CD4-positive, alpha-beta T cell treated with Interferon gamma for 1 hour (primary cell): ENCODE measurements at places on chromosomes 5 and 9.

DNA sequence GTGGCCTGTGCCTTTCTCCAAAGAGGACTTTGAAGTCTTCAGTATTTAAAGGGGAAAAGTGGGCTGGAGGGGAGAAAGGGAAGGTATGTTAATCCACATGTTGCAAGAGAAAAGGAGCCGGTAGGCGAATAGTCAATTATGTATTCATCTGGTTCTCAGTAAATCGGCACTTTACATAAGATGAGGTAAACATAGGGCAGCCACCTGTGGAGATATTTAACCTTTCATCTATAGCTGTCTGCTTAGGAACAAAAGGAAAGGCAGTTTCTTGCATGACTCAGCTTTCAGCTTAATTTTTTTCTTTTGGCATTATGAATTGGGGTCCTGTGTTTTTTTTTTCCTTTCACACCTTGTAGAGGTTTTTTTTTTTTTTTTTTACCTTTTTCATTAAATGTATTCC, 42.2 kb downstream of the FGD3 start:
- no peak for DNase-seq

DNA sequence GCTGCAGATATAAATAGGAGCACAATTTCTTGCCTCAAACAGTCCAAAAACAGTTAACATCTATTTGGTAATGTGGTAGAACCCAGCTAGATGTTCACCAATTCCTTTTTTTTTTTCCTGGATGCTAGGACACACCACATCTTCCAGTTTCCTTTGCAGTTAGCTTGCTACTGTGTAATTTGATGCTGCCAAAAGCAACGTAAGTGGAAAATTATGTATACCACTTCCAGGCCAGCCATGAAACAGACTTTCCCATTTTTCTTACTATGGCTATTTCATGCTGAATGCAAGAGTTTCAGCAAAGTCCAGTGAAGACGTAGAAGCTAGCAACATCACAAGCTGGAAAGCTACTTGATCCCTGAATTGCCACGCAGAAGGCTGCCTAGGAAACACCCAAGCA, 667.2 kb downstream of the TLE1 start:
- no peak for DNase-seq

GRCh38 chr5:130799015-130799414, 366.0 kb downstream of the HINT1 start:
- no peak for DNase-seq

DNA sequence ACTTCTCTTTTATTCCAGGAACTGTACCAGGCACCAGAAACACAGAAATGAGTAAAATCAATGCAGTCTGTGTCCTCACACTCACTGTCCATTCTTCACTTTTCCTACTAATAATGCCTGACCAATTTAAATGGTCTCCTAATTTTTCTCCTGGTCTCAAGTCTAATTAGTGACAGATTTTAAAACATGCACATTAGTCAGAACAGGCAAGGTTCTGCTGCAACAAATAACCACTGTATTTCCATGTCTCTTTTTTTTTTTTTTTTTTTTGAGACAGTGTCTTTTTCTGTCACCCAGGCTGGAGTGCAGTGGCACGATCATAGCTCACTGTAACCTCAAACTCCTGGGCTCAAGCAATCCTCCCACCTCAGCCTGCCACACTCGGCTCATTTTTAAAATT, 99.6 kb downstream of the CEMIP2 start:
- no peak for DNase-seq

GRCh38 chr5:167899490-167900070, 391.9 kb upstream of the WWC1 start:
- no peak for DNase-seq

GRCh38 chr9:133880136-133880535, 112.0 kb downstream of the VAV2 start:
- no peak for DNase-seq

- no peak for DNase-seq
Observed at GRCh38 chr9:125119643-125120286, 23.6 kb downstream of the SCAI start.

- no peak for DNase-seq
Observed at GRCh38 chr5:125575891-125576505, 829.6 kb upstream of the ZNF608 start.

- no peak for DNase-seq
Observed at GRCh38 chr9:68825762-68826472, 120.9 kb downstream of the PIP5K1B start.

GRCh38 chr5:67496051-67496450, 299.5 kb upstream of the CD180 start:
- DNase-seq, result no peak

GRCh38 chr5:139379626-139380449, 3.3 kb downstream of the SLC23A1 start:
- no peak for DNase-seq

- DNase-seq, result no peak
Observed at GRCh38 chr5:431711-432050, 11.3 kb upstream of the EXOC3 start.

- no peak for DNase-seq
Observed at GRCh38 chr5:143064676-143065075, 294.5 kb downstream of the ARHGAP26 start.

DNA sequence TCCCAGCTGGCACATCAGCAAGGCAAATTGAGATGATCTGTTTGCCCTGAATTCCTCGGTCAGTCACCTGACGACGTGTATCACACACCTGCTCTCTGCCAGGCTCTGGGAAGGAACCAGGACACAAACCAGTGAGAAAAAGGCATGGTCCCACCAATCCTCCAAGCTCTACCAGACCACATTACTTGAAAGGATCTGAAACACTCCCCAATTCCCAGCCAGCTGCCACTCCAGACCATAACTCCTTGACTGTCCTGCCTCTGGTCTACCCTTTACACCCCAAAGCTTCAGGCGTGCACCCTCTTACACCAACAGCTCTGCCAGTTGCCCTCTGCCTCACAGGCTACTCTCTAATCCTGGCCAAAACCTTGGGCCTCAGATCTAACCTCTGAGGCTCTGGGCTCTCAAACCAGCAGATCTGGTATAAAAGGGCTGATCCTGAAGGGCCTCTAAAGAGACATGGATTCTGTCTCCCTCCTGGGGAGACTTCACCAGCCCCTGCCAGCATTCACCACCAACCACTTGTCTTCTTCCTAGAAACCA, 6.8 kb downstream of the MGAT1 start:
- DNase-seq, result no peak

DNA sequence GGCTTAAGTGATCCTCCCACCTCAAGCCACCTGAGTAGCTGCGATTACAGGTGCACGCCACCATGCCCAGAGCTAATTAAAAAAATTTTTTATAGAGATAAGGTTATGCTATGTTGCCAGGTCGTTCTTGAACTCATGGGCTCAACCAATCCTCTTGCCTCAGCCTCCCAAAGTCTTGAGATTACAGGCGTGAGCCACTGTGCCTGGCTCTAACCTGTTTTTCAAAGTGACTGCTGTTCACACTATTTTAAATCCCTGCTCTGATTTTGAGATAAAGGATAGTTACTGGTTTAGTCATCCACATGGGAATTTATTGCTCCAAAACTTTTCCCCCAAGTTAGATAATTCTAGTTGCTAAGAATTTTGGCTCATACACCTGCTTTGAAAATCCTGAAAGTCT, 48.2 kb upstream of the MTMR12 start:
- no peak for DNase-seq

GRCh38 chr9:126293522-126293889, 33.1 kb upstream of the MVB12B start:
- DNase-seq, result no peak

DNA sequence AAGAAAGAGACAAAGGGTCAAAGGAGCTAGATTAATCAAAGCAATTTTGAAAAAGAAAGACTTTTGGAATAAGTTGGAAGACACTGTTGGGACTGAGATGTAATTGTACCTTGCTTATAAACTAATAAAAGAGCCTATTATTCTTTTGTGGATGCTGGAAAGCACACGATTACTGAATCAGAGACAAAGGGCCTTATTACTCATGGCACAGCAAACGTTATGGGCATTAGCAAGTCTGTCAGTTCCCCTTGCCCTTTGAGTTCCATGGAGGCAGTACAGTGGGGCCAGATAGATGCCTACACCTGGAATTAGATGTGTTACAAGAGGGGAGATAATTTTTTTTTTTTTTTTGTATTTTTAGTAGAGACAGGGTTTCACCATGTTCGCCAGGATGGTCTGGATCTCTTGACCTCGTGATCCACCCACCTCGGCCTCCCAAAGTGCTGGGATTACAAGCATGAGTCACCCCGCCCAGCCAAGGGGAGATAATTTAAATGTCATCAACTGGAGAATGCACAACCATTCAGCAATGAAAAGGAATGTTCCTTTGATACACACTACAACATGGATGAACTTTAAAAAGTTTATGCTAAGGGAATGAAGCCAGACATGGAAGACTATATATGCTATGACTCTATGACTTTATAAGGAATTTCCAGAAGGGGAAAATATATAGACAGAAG, 128.9 kb downstream of the STARD4 start:
- no peak for DNase-seq

- no peak for DNase-seq
Observed at GRCh38 chr5:109089191-109089590, 320.6 kb downstream of the PJA2 start.

DNA sequence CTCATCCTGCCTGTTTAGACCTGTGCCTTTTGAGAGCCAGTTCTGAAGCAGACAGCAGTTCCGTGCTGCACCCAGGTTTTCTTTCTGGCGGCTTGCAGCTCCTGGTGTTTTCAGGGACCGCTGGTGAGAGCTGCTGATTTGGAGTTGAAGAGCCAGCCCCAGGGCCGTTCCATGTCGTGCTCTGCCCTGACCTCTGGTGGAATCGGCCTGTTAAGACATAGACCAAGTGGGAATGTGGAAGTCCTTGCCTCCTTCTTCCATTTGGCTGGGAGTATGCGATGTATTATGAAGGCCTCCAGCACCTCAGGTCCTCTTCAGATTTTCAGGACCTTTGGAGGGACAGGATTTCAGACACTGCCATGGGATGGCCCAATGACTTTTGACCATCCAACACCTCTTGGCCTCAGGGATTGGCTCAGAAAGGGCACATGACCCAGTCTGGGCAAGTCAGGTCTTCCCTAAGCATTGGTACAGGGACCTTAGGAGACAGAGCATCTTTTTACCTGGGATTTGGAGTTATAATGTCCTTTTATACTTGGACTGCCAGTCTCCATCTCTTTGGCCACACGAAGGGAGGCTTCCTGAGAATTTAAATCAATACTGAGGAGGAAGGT, 136.1 kb upstream of the CLINT1 start:
- peak; percentile 7 for DNase-seq

- DNase-seq, result no peak
Observed at GRCh38 chr9:107989099-107989498, 499.5 kb upstream of the KLF4 start.

DNA sequence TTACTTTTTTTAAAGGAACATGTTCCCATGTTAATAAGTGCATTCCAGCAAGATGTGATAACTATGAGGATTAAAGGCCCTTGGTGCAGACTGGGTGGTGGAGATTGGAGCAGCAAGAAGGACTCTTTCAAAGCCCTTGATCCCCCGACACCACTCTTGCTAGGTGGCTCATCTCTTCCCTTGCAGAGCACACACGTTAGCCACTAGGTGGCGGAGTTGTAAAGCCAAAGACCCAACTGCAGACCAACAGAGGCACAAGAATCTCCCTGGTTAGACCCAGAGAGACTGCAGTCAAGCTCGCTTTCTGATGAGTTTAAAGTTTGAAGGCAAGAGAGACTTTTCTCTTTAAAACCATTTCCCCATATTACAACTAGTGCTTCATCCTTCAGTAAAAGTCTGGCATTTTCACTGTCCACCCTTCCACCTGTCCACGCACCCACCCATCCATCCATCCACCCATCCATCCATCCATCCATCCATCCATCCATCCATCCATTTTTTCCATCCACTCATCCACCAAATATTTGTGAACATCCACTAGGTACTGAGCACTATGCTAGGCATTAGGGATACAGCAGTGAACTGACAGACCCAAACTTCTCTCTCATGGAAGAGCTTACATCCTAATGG, 226.9 kb downstream of the MSX2 start:
- peak; percentile 25 for DNase-seq

GRCh38 chr5:53426512-53426830, 54.0 kb upstream of the FST start:
- DNase-seq, result no peak

DNA sequence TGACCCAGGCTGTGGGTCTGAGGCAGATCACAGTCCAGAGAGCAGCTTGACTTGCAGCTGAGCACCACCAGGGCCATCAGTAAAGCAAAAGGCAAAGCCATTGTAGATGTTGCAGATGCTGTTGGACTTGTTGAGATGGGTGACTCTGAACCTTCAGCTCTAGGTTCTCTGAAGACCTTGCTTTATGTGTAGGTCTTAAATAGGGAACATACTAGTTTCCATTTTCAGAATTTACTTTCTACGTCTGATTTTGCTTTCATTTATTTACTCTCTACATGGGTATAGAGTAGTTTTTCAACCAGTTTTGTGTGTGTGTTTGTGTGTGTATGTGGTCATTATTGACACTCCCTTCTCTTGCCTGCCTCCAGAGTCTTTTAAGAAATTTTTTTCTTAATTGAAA, at the start of gene IFNA6:
Gene IFNA6, minus strand, starts transcription at position 101 of the 400 bp plus-strand sequence. Its CDS starts 0 bp downstream, at position 101.
- DNase-seq, result no peak

DNA sequence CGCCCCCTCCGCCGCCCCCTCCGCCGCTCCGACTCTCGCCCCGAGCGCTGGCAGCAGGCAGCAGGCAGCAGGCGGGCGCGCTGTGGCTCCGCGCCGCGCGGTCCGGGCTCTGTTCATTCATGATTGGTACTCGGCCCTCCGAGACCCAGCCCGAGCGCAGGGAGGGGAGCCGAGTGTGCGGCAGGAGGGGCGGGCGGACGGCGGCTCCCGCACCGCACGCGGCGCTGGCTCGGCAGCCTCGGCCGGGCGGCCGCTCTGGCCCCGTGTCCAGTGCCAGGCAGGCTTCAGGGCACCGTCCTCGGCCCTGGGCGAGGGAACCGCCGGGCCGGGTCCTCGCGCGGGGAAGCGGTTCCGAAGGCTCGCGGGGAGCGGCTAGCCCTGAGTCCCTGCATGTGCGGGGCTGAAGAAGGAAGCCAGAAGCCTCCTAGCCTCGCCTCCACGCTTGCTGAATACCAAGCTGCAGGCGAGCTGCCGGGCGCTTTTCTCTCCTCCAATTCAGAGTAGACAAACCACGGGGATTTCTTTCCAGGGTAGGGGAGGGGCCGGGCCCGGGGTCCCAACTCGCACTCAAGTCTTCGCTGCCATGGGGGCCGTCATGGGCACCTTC, at the start of gene KCNIP1:
Gene KCNIP1, plus strand, starts transcription at position 31 of the 607 bp plus-strand sequence.
- DNase-seq, result no peak

DNA sequence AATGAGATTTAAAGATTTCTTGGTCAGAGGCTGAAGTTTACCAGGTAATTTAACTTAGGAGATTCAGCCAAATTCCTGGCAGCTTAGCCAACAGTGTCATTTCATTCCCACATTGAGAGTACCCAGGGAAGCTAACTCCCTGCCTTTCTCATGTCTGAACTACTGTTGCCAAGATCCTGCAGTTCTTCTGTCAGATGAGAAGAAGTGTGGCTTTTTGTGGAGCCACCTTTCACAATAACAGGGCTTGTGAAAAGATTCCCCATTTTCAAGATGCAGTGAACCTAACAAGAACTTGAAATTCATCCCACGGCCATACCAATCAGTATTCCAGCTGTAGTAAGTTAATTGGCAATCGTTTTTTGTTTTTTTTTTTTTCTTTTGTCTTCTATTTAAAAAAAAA, 176.4 kb downstream of the XRCC4 start:
- DNase-seq, result no peak
